ENCODE measurements at places on chromosomes 4 and X.

DNA sequence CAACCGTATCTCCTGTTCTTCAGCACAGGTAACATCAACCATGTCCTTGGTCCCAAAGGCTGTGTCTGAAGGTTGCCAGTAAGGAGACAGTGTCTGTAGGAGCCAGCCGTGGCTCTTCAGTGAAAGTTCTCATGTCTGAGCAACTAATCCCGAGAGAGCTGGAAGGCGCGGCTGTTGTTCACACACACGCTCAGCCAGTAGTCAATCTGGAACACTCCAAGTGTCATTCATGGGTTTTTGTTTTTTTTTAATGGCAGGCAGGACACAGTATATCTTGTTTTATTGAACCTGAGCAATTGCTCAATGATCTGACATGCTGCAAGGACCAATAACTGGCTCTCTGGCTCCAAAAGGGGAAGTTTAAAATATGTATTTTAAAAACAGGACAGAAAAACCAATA lies 48.4 kb upstream of the MAP3K15 start:
- no peak for DNase-seq

DNA sequence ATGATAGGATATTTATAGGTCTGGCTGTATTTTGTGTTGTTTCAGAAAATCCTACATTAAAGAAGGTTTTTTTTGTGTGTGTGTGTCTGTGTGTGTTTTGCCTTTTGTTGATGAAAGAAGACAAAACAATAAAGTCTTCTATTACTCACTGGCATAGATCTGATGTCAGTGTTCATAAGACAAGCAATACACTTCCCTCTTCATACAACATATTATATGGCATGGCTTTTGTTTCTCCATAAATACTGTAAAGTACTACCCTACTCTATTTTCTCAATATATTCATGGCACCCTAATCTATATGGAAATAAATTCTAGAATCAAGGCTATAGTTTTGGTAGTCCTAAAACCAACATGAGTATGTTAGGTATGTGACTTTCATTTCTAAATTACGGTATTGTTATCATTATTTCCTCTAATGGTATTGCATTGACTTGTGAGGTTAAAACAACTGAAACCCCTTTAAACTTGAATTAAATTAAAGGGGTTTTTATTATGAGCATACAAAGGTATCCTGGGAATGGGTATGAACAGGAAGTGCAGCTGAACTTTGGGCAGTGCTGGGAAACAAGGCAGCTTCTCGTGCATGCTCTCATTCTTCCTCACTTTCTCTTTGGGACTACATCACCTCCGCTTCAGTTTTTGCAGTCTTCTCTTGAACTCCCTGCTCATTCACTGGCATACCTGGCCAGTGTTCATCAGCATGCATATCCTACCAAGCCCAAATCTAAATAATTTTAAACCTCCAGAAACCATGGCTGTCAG lies 70.5 kb upstream of the PRSS48 start:
- no peak for DNase-seq

DNA sequence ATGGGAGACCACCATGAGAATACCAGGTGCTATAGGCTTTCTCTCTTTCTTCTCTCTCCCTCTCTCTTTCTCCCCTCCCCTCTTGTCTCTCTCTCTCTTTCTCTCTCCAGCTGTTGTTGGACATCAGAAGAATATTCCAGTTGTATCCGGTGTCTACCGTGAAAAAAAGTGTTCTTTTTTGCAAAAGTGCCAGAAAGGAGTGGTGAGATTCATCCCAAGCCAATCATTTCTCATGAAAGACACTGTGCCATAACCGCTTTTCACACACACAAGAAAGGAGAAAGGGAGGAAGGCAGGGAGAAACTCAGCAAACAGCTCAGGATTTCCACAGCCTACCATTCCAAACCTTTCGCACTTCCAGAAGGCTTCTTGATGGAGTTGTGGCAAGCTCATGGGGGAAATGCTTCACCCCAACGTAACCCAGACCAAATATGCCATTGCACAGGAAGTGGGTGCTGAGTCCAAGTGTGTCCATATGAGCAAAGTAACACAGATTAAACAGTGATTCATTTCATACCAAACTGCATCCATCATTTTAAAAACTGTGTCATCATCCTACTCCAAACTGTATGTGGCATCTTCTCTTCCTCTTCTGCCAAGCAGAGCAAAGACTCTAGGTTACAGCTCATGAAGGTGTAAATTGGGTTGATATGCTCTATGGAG lies 224.0 kb downstream of the APBB2 start:
- DNase-seq = peak; percentile 78

GRCh38 chr4:122742933-122743829 lies 10.7 kb downstream of the BBS12 start:
- DNase-seq = no peak

DNA sequence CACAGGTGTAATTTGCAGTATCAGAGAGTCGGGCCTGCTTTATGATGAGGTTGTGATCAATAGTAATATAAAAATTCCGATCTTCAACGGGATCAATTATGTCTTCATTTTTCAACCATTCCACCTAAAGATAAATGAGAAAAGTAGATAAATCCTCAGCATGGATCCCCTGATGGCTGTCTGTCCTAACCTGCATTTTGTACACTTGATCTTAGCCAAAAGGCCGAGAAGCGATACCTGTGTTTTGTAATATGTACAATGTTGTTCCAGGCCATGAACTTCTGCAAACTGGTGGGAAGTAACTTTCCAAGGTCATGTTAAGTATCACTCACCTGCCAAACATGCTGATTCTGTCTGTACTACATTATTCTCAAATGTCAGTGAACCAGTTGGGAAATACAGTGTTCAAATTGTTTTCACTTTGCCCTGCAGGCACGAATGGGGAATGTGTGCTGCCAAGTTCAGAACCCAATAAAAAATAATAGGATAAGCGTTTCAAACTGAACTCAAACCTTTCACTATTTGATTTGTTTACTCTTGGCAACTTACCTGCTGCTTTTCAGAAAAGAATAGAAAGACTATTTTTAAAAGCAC lies 298.1 kb downstream of the UNC5C start:
- peak; percentile 34 for DNase-seq

DNA sequence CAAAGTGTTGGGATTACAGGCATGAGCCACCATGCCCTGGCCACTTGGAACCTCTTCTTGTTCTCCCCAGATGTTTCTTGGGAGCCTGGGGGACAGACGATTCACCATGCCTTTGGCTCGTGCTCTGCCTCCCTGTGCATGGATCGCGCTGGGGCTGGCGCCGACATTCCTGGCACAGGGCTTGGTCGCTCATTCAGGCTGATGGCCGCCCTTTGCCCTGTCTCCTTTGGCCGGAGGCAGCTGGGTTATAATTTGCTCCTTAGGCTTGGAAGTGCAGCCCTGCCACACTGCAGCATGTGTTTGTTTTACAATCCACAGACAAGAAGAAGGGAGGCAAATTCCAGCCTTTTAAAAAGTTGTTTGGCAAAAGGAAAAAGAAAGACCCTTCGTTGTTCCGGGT lies 115.3 kb downstream of the AASDH start:
- no peak for DNase-seq

GRCh38 chr4:8230891-8231290 lies 31.8 kb downstream of the SH3TC1 start:
- no peak for DNase-seq

DNA sequence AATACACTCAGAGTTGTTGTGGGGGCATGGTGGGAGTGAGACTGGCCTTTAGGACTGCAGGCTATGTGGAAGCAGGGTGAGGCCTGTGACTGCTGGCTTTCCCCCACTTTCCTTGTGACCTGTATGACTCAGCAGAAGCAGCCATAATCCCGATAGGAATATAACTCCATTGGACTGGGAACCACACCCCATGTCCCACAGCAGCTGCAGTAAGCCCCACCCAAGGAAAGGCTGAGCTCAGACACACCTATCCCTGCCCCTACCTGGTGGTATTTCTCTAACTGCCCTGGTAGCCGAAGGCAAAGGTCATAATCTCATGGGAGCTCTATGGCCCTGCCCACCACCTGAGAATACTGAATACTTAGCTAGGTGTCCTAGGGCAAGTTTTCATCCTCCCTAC lies 169.3 kb downstream of the GC start:
- DNase-seq = no peak

DNA sequence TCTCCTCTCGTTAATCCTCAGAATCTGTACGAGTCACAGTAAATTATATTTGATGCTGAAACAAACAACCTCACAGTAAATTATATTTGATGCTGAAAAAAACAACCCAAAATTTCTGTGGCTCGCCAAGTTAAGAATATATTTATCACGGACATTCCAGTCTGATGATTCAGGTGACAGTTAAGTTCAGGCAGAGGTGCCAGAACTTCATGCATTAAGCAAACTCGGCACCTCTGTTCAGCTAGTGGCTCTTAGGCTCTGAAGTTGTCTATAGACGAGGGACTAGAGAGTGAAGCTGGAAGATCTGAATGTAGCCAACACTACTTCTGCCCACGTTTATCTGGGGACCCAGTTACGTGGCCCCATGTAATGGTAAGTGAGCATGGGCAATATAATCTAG lies 132.2 kb upstream of the AGA start:
- no peak for DNase-seq

GRCh38 chrX:43266487-43266886 lies 389.6 kb upstream of the MAOA start:
- DNase-seq = no peak

GRCh38 chr4:5710065-5710960 lies 688 bp upstream of the EVC start:
- DNase-seq = no peak

DNA sequence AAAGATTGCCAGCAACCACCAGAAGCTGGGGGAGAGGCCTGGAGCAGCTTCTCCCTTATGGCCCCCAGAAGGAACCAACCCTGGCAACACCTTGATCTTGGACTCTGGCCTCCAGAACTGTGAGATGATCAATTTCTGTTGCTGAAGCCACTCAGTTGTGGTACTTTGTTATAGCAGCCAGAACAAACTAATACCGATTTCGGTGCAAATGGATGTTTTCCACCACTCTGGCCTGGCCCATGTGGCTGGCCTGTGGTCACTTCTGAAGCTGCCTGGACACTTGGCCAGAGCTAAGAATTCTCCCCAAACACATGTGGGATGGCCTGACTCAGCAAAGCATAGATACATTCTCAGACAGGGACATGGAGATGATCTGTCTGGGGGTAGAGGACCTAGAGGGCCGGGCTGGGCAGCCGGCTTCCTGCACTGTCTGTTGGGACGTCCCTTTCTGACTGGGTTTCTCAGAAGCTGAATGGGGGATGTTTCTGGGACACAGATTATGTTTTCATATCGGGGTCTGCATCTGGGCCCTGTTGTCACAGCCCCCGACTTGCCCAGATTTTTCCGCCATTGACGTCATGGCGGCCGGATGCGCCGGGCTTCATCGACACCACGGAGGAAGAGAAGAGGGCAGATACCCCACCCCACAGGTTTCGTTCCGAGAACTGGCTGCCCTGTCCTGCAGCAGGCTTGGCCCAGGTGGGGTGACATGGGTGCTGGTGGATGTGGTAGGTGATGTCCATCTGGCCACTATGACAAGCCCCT lies 4.1 kb downstream of the FOXP3 start:
- DNase-seq = no peak

- DNase-seq = no peak
These were observed 3.1 kb downstream of the MTMR1 start for GRCh38 chrX:150696331-150696730.

DNA sequence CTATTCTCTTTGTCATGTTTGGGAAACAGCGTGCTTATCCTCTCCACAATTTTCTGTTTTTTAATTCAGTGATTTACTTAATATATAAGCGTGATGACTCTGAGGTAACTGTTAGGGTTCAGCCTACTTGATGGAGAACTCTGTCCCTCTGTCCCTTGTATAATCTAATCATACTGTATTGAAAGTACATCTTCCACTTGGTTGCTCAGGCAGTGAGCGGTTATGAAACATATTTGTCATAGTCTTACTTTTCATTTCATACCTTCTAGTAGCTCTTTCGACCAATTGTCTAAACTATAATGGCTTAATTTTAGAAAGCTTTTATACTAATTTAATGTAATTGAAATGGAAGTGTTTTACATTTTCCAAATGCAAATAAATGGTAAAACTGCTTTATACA lies 469.0 kb downstream of the TLL1 start:
- no peak for DNase-seq

DNA sequence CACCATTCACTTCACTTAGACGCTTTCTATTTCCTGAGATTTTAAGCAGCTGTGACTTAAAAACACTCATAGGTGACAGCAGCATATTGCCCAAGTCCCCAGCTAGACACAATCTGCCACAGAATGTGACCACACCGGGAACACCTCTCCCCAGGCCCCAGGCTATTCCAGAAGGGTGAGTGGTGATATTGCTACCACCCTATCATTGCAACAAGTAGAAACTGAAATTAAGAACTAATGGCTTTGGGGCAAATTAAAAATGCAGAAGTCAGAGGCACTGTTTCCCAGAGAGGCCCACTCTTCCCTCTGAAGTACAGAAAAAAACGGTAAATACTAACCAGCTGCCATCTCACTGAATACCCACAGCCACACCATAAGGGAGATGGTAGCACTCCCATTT lies 35.0 kb downstream of the QDPR start:
- no peak for DNase-seq

DNA sequence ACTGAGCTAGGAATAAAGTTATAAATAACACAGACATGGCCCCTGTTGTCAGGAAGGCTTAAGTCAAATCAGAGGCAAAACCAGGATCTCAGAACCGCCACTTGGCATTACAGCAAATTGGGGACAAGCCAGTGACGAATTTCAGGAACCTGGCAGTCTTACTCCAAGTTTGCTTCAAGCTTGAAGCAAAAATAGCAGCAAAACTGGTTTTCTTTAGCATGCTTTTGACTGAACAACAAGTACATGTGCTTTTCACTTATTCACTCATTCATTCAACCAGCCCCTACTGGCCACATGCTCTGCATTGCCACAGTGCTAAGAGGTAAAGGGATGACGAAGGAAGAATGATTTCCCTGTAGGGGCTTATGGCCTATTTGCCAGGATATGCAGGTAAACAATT lies 253.9 kb upstream of the PPARGC1A start:
- no peak for DNase-seq

GRCh38 chrX:113421432-113421831 lies 580.8 kb upstream of the AMOT start:
- no peak for DNase-seq

DNA sequence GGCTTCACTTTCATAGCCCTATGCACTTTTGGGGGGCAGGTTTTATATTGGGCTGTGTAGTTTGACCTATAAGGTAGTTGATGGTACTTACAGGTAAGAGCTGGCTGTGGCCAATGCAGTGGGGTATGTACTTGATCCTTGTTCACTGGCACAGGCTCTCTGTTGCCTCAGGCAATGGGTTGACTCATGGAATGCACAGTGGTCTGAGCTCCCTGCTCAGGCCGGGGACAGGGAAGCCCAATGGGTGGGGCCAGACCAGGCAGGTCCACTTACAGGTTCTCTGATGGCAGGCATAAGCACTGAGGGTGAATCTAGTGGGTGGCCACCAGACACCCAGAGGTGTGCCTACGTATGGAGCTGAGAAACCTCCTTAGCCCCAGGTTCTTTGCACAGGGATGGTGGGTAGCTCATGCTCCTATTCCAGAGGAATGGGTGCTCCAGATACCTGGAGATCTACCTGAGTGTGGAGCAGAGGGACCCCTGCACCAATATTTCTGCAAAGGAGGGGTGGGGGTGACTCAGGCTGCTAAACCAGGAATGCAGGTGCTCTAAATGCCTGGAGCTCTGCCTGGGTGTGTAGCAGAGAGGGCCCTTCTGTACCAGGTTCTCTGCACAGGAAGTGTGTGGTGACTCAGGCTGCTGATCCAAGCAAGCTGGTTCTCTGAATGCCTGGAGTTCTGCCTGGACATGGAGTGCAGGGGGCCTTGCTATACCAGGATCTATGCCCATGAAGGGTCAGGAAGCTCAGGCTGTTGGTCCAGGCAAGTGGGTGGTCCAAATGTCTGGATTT lies 52.3 kb downstream of the IL1RAPL2 start:
- peak; percentile 27 for DNase-seq

- DNase-seq = no peak
These were observed 686.5 kb downstream of the GABRG1 start for GRCh38 chr4:45437381-45437780.

GRCh38 chr4:159337041-159337440 lies 234.2 kb downstream of the RAPGEF2 start:
- DNase-seq = no peak
